ENCODE measurements at places on chromosomes 5 and 9.

- DNase-seq, result peak; percentile 92
These were observed 130.3 kb downstream of the RGS3 start for GRCh38 chr9:113593682-113594281.

- peak; percentile 13 for DNase-seq
These were observed 102.4 kb upstream of the CDH9 start for GRCh38 chr5:27140831-27141230.

- DNase-seq, result no peak
These were observed 732.7 kb downstream of the SEMA5A start for GRCh38 chr5:8813180-8813579.

- DNase-seq, result no peak
These were observed 53.0 kb upstream of the NXNL2 start for GRCh38 chr9:88481933-88482332.

All from astrocyte of the cerebellum (primary cell).